ENCODE measurements at places on chromosomes 11 and 22.

DNA sequence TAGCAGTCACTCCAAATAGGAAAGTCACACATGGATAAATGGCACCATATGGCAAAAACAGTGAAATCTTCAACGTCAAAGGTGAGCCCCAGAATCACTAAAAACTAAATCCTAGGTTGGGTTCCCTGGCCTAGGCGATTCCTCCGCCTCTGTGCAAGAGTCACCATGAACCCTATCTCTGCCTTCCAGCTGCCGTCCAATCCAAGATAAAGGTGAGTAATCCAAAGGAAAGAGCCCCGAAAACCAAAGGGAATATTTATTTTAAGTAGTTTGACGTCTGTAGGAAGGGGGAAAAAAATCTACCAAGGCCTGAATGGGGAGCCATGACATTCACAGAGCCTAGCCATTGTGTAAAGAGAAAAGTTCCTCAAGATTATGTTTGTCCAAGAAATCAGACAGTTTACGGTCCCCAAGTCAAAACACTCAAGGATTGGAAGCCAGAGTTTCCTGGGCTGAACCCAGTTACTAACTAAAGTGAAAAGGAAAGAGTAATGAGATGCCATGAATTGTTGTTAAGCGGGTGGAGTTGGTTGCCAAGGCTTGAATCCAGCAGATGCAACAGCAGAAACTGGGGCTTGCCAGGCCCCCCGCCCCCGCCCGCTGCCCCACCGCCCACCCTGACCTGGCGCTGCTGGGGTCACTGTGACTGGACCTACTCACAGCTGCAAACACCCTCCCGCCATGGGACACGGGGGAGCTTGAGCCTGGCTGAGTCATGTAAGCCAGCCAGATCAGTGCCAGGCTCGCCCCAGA lies 39.7 kb upstream of the ETS1 start:
- DNase-seq: no peak

DNA sequence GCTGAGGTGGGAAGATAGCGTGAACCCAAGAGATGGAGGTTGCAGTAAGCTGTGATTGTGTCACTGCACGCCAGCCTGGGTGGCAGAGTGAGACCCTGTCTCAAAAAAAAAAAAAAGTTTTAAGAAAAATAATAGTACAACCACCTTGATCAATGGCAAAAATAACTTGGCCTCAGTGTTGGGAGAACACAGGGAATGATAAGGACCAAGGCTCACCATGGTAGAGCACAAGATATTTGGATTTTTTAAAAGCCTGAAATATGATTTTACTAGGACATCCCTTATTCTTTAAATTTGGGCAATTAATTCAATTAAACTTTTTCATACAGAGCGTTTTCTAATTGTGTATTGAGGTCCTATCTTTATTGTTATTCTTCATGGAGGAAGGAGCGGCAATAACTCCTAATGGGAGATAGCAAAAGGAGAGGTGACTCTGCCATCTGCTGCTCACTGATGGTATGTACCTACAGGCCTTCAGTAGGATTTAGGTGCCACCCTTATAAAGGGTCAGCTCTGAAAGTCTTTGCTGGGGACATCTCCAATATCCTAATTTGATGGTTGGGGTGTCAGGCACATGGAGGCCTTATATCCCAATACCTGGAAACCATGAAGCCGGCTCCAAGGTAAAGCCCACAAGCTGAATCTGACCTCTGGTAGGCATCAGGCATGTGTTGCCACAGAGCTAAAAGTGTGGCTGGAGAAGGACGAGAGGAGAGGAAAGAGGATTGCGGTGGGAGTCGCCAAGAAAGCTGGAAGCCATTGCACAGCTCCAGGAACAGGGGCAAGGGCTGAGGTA lies 21.9 kb upstream of the POLD3 start:
- DNase-seq: no peak

DNA sequence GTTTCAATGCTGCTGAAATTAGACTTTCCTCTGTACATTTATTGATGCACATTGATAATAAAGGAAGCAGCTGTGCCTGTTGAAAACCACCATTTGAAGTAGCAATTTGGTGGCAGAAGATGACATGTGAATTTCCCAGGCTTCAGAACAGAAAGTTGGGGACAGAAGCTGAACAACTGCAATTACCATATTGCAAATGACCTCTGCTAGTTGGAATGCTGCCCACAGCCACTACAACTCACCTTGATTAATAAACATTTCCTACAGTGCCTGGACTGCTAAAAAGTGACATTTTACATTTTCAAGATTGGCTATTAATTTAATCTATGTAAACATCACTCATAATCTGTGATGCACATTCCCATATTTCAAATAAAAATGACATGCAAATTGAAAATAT lies 208.6 kb downstream of the LUZP2 start:
- DNase-seq: no peak

DNA sequence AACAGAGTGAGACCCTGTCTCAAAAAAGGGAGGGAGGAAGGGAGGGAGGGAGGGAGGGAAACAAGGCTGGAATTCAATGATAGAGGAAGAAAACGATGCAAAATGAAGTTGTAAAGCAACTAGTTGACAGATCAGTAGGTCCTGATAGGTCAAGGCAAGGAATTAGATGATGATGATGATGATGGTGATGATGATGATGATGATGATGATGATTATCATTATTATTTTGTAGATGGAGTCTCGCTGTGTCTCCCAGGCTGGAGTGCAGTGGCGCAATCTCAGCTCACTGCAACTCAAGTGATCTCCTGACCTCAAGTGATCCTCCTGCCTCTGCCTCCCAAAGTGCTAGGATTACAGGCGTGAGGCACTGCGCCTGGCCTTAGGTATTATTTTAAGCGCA lies 11.3 kb upstream of the L3MBTL2 start:
- no peak for DNase-seq

- no peak for DNase-seq
Observed at GRCh38 chr11:10993186-10993585, 135.3 kb upstream of the ZBED5 start.

- no peak for DNase-seq
Observed at GRCh38 chr11:109241988-109242536, 179.9 kb upstream of the C11orf87 start.

Data from NCI-H2171 (cell line).